Epithelial cell of proximal tubule (primary cell): ENCODE measurements at places on chromosomes 1 and 21. TPM values are rescaled to one million over a fixed set of nuclear protein-coding genes. Genes with fewer than 3 reads are reported as not detected.

GRCh38 chr1:18529714-18530113 is 49.0 kb downstream of the KLHDC7A start:
- no peak for DNase-seq

- DNase-seq: no peak
Measured at GRCh38 chr1:230392536-230392909, 33.6 kb downstream of the PGBD5 start.

DNA sequence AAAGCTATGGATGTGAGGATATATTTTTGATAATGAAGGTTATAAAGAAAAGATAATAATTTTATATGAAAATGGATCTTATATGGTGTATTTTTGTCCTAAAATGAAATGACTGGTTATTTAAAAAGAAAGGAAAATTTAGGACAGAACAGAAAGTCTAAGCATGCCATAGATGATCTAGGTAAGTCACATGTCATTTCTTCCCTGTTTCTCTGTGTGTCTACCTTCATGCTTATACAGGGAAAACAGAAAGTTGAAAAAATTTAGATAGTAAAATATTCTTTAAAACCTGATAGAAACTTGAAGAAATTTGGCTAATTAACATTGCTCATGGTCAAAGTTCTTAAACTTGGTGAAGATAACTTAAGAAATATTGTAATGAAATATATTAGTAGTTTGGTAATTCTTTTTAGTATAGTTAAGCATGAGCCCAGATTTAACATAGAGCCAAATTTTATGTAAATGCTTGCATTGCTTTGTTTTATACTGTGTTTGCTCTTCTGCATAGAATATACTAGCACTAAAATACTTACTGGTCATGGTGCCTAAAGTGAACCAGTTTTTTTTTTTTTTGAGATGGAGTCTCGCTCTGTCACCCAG is 12.4 kb upstream of the GBP4 start:
- no peak for DNase-seq

The OR2G6 gene
- total RNA-seq: not detected in 2 replicates

- DNase-seq: no peak
Measured at GRCh38 chr1:221109930-221110329, 230.7 kb downstream of the HLX start.

DNA sequence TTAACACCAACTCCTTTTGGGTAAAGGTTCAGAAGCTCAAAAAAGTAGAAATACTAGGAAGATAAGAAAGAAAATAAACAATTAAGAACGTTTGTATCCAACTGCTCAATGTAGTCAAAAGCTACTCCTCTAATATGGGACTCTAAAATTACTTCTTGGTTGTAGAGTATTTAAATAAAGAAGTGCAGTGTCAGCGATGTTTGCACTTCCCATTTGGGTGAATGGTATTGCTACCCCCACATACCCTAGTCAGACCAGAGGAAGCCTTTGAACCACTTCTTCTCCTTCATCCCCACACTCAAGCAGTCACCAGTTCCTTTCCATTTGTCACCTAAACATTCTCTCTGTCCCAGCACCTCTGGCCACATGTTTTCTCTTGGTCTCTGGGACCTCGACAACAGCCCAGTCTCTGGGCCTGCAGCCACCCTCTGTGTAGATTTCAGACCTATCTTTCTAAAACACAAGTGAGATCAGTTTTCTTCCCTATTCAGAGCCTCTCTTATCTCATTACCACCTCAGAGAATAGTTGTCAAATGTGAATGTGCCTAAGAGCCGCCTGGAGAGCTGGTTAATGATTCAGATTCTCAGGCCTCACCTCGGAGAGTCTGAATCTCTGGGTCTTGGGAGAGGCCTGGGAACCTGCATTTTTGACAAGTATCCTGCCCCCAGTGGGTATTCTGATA is 109.8 kb downstream of the OMA1 start:
- no peak for DNase-seq

The ALPL gene
- total RNA-seq: 0.43 TPM in 1 of 2 replicates, not detected in the other

The GPR157 gene
- total RNA-seq: 1.7 and 3.0 TPM in 2 replicates

The ARTN gene
- 2.0 and 14.1 TPM in 2 replicates for total RNA-seq

GRCh38 chr1:41448821-41449220 is 35.7 kb downstream of the EDN2 start:
- DNase-seq: no peak

The ESRRG gene
- 0.36 and 0.52 TPM in 2 replicates for total RNA-seq

DNA sequence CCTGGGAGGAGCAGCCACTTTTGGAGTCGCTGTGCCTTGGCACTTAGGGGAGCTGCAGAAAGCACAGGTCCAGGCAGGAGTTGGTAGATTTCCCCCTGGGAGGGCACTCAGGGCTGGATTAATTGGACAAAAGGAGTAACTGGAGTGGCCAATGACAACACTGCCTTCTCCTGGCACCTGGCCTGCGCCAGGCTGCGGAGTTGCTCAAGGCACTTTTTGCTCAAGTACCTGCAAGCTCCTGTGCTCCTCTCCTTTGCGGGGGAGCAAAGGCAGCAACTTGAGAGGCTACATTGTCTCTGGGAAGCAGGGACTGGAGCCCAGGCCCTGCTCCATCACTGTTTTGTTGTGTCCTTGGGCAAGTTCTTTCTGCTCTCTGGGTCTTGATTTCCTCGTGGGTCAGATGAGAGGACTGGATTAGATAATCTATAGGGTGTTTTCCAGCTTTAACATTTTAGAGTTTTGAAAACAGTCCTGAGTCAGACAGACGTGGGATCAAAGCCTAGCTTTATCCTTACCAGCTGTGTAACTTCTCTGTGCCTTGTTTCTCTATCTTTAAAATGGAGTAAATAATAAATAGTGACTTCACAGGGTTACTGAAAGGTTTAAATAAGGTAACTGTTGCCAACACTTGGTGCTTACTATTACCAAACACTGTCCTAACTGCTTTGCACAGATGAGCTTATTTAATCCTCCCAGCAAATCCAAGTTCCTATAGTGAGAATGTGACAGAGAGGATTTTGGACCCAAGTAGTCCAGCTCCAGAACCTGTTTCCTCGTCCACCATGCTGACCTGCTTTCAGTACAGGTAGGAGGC is 18.0 kb upstream of the GRHL3 start:
- no peak for DNase-seq

GRCh38 chr1:224644553-224645154 is 28.5 kb downstream of the CNIH3 start:
- DNase-seq: no peak

DNA sequence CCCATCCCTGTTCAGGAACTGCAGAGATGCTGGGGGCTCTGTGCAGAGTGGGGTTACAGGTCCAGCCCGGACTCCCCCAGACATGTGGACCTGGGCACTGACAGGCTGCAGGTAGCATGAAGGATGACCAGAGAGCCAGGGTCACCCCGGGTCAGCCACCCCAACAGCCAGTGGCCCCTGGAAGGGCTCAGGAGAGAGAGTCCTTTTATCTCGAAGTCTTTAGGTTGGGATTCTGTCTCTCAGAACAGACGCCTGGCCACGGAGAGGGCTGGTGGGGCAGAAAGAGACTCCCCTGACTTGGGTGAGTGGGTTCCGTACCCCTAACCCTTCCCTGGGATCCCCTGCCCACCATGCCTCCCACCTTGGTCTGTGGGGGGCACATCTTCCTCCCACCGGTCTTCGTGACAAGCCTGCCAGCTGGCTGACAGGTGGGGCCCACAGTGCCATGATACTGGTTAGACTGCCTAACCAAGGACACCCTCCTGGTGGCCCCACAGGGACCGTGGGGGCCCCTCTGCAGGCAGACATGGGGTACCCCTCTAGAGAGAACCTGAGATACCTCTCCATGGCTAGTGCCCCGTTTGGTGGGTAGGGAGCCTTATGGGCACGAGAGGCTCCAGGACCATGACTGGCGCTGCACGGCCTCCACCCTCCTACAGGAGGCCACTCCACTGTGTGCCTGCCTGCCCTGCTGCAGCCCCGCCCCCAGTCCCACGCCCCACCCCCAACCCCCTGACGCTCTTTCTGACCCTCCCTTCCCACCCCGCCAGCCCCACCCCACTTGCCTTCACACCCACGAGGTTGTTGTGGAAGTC is 24.2 kb downstream of the WNT9A start:
- no peak for DNase-seq

DNA sequence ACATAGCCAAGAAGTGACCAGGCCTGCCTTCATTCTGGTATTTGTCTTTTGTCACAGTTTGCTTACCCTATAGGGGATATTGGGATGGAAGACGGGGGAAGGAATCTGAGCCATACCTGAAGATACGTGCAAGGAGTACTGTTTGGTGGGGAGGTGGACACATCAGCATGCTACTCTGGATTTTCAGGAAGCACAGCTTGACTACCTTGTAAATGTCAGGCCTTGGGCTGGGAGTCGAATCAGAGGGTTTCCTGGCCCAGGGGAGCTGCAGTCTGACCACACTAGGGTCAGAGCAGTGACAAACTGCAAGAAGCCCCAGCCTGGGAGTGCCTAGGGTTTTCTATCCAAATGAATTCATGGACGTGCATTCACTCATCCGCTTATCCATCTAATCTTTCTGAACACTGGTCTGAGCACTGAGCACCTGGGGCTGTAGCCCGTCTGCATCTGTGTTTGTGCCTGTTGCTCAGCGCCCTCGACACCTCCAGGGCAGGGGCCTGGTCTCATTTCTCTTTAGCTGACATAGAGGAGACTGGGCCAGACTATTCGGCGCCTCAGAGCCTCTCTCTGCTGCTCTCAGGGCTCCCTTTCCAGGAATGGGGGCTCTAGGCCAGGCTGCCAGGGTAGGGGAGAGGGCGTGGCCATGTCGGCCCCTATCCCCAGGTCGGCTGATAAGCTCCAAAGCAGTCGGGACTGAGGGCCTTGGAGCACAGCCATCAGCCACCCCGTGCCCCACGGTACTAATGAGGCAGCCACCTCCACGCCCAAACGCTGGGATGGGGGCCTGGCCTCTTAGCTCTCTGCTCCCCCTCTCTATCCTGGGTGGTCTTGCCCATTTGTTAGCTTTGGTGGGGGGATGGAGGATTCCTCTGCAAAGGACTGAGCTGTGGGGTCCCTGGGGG is 47.0 kb upstream of the SLC2A1 start:
- no peak for DNase-seq

DNA sequence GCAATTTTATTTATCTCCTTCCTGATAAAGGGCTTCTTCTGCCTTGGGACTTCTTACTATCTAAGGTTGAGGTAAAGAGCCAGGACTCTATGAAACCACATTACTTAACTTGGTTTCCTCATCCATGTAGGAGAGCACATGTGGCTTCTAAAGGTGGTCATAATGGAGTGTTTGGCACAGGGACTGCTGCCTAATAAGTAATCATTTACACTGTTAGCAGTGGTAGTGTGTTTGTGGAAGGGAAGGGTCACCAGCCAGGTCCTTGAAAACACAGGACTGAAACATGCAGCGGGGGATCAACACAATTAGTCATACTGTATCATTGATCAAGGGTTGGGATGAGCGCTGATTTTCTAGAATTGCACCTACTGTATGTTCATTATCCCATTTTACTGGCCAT is 59.6 kb downstream of the UCK2 start:
- peak; percentile 58 for DNase-seq

DNA sequence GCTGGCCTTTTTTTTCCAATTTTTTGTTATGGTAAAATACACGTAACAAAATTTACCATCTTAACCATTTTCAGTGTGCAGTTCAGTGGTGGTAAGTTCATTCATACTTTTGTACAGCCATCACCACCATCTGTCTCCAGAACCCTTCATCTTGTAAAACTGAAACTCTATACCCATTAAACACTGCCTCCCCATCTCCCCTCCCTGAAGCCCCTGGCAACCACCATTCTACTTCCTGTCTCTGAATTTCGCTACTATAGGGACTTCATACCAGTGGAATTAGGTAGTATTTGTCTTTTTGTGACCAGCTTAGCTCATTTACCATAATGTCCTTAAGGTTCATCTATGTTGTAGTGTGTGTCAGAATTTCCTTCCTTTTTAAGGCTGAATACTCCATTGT is 8.7 kb downstream of the PKNOX1 start:
- no peak for DNase-seq

DNA sequence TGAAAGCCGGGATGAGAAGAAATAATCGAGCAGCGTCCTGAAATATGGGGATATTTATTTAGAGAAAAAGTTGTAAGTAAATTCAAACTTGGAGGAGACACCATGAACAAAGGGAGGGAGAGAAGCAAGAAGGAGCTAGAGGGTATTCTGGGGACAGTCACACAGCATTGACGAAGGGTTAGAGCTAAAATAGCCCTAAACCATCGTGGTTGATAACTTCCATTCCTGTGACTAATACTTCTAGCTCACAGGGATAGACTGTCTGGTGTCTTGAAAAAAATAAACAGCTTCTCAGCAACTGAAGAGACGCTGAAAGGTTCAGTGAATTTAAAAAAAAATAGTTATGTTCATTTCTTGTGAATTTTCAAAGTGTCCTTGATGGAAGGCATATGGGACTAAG is 86.7 kb downstream of the LRRC53 start:
- no peak for DNase-seq

DNA sequence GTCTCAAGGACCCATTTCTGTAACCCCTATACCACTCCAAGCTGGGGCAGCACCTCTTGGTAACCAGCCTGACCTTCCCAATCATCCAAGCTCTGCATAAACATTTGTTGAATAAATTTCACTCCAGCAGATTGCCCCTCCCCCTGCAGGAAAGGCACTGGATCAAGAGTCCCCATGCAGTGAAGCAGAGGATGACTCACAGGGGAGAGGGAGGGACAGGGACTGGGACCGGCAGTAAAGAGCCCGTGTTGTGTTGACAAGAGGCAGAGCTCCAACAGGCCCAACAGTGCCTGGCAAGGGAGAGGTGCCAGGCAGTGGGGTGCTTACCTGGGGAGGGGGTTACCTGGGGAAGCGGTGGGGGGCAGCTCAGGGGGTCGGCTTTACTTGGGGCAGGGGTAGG is 32.3 kb downstream of the SLC9A1 start:
- peak; percentile 47 for DNase-seq

GRCh38 chr1:1091344-1092148 is 17.4 kb upstream of the RNF223 start:
- no peak for DNase-seq

GRCh38 chr1:93528412-93528811 is 80.5 kb downstream of the FNBP1L start:
- no peak for DNase-seq

The SEMA6C gene
- 2.2 and 6.0 TPM in 2 replicates for total RNA-seq
